ENCODE measurements at places on chromosomes 13 and 19.

DNA sequence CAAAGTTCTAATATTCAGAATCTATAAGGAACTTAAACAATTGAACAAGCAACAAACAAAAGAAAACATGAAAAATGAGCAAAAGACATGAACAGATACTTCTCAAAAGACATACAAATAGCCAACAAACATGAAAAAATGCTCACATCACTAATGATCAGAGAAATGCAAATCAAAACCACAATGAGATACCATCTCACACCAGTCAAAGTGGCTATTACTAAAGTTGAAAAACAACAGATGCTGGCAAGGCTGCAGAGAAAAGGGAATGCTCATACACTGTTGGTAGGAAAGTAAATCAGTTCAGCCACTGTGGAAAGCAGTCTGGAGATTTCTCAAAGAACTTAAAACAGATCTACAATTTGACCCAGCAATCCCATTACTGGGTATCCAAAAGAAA is 74.3 kb downstream of the CRYL1 start:
- no peak for DNase-seq

- DNase-seq: peak; percentile 49
These were observed 4.9 kb upstream of the TNFSF14 start for GRCh38 chr19:6674868-6675305.

GRCh38 chr19:21065336-21065735 is 16.7 kb upstream of the ZNF714 start:
- no peak for DNase-seq

- no peak for DNase-seq
These were observed 173.8 kb downstream of the KDM4B start for GRCh38 chr19:5142725-5143097.

DNA sequence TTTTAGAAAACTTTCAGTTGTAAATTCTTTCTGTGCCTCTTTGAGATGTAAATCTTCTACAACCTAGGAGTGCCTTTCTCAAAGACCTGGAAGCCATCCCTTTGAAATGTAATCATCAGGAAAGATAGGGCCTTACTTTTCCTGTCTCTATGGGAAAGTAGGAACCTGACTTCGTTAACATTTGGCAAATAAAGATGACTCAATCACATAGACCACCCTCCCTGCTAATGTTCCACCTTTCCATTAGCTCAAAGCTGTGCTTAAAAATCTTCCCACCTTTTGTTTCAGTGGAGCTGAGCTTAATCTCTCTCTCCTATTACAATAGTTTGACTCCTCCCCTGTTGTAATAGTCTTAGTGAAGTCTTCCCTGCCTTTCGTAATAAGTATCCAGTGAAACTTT is 247.7 kb downstream of the OLFM4 start:
- no peak for DNase-seq

DNA sequence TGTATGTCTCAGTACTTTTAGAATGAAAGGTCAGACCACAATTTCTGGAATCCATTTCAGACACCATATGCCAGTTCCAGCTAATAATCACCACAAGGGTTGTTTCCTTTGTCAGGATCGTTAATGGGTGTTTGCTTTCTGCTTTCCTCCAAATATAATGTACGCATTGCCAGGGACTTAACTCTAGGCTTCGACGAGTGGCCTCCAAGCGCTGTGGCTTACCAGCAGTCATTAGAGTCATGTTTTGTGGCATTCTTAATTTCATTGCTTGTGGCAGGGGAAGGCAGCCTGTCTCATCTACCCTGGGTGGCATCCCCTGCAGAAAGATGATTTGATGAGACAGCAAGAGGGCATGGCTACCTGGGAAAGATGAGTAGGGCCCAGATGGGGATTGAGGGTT is 22.5 kb downstream of the SAFB start:
- no peak for DNase-seq

DNA sequence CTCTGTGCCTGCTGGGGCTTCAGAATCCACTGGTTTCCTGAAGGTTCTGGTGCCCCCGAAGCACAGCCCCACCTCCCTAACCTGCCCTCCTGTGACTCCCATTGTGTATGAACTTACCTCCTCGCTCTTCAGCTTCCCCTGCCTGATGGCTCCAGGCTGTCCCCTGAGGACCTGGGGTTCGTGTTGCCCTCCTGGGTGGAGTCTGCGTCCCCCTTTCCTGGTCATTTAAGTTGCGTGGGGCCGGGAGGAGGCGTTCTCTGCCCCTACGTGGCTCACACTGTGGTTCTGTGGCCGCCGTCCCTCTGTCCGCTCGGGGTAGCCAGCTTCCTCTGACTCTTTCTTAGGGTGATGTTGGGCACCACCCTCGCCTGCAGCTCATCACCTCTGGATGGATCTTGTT is 13.9 kb downstream of the TFDP1 start:
- no peak for DNase-seq

- DNase-seq: peak; percentile 70
These were observed 3.0 kb downstream of the HPN start for GRCh38 chr19:35044317-35045117.

GRCh38 chr13:49858178-49858856 is 65.8 kb upstream of the KPNA3 start:
- no peak for DNase-seq

DNA sequence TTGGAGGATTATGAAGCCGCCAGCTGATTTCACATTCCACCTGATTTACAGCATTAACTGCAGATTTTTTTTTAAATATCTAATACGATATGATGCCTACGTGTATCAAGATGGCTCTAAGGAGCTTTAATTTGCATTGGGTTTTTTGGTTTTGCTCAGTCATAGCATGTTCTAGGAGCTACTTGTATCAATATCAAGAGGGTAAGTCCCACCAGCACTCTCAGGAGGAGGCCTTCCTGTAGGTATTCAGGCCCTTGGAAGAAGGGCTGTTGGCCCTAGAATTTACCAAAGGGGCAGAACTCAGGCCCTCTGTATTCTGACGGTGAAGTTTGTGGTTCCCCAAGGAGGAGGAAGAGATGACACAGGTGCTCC is 97.2 kb upstream of the IPO5 start:
- DNase-seq: no peak

DNA sequence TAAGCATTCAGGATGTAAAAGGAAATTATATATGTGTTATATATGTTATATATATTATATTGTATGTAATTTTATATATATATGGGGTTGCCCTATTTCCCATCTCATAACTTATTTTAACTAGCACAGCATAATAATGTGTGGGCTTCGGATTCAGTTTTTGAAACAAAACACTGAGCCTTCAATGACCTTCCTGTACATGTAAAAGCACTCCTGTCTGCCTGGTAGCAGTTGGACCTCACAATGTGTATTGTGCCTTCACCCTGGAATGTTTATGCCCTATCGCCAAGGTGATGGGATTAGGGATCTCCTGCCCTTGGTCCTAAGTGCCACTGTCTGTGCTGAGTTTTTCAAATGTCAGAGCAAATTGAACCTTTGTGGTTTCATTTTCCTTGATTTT is 968.8 kb downstream of the TUBA3C start:
- DNase-seq: no peak

GRCh38 chr19:51094696-51095279 is 12.1 kb upstream of the KLK14 start:
- no peak for DNase-seq

GRCh38 chr13:62779161-62779560 is 1363.5 kb upstream of the PCDH20 start:
- DNase-seq: no peak

DNA sequence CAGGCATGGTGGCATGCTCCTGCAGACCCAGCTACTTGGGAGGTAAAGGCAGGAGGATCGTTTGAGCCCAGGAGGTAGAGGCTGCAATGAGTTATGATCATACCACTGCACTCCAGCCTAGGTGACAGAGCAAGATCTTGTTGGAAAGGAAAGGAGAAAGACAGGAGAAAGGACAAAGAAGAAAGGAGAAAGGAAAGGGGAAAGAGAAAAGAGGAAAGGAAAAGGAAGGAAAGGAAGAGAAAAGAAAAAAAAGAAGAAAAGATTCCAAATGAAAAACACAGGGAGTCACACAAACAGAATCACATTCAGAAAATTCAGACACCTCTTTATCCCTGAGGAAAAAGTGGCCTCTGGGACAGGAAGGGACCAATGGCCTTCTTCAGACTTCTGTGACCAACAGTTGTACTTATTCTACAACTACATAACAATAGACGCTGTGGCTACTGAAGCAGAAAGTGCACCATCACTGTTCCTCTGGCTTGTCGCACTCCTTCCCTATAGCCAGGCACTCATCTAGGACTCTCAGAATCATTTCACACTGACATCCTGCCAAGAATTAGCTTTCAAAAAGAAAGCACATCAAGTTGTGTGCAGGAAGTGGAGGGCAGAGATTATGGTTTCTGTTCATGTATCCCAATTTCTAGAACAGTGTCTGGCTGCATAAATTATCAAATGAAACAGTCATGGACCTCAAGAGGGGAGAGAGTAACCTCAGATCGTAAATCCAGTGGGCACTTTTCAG is 5.9 kb downstream of the MTMR6 start:
- no peak for DNase-seq

GRCh38 chr19:33477781-33478180 is 43.8 kb downstream of the PEPD start:
- no peak for DNase-seq

DNA sequence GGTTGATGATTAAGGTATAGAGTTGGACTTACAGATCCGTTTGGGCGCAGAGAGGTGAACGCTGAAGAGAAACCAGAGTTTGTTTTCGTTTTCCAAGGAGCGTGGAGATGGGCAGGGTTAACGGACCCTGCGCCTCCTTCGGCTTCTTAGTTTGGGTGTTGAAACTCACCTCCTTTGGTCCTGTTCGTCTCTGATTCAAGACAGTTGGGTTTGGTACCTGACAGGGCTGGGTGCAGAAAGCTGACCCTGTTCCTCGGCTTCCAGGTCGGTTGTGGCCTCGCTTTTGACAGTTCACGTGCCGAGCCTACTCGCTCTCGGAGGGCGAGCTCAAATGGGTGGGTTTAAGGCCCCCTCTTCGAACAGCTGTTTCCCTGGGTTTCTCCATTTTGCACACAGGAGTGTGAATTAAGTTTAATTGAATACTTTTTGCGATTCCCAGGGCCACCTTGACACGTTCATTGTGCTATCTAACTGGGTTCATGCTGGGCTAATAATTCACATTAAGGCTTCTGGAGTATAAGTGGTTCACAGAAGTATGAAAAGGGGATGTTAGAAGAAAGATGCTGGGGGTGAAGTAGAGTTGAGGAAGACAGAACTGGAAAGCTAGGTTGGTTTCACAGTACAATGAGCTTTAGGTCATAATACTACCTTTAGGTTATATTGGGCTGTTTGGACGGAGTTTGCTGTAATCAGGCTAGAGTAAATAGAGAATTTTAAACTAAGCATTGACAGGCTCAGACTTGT is 638 bp downstream of the USPL1 start:
- peak; percentile 56 for DNase-seq

DNA sequence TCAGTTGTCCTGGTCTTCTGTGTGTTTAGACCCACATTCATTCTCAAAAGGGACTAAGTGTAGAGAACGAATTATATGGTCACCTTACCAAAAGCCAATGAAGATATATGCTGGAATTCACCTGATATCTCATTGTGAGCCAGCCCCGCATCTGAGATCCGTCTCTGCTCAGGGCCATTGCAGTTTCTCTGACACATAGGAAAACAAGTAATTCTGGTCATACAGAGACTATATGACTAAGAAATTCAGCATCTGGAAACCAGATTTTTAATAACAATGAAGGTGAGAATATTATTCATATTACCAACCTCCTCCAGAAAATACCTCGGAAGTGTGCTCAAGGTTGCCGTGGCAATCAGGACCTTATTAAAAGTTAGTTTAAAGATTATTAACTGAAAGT is 278.6 kb upstream of the EDNRB start:
- no peak for DNase-seq

DNA sequence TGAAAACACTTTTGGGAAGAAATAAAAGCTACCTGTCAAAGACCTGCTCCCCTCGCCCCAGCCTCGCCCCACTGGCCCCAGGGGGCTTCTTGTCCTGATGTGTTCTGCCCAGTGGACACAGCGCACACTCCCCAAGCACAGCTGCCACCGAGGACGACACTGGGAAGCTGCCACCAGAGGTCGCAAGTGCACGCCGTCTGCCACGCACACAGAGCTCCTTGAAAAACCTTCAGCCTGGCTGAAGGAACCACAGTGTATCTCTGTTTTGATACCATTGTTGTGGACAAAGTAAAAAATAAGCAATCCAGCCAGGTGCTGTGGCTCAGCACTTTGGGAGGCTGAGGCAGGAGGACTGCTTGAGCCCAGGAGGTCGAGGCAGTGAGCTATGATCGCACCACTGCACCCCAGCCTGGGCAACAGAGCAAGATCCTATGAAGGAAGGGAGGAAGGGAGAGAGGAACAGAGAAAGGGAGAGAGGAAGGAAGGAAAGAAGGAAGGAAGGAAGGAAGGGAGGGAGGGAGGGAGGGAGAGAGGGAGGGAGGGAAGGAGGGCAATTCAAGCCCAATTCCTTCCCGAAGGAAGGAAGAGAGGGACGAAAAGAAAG is 57.3 kb downstream of the CEBPG start:
- DNase-seq: peak; percentile 71

- DNase-seq: no peak
These were observed 762 bp upstream of the ZNF233 start for GRCh38 chr19:44258835-44259413.

DNA sequence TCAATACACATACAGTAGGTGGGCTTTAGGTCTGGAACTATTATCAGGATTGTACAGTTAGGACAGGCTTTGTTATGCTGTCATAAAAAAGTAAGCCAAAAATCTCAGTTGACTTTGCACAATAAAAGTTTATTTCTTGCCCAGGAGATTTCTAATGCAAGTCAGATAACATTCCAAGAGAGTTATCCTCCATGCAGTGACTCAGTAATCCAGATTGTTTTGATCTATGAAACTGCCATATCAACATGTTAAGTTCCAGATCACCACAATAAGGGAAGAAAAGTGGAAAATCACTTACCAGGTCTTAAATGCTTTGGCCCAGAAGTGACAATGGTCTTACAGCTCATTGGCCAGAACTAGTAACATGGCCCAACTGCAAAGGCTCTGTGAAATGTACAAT is 636.2 kb upstream of the KLF12 start:
- no peak for DNase-seq

DNA sequence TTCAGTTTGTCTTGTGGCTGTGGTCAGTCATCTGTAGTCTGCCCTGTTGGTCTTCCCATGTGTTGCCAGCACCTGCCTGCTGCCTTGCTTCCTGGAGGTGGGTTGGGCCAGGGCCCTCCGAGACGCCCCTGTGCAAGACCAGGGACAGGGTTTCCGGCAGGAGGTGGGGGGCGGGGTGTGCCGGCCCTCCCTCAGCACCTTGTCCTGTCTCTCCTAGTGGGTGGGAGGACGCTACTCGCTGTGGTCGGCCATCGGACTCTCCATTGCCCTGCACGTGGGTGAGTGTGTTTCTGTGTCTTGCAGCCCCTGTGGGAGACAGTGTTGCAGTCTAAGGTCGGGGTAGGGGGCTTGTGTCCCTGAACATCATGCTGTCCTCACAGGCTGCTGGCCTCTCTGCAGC is 11.2 kb upstream of the PDCD2L start:
- DNase-seq: no peak

DNA sequence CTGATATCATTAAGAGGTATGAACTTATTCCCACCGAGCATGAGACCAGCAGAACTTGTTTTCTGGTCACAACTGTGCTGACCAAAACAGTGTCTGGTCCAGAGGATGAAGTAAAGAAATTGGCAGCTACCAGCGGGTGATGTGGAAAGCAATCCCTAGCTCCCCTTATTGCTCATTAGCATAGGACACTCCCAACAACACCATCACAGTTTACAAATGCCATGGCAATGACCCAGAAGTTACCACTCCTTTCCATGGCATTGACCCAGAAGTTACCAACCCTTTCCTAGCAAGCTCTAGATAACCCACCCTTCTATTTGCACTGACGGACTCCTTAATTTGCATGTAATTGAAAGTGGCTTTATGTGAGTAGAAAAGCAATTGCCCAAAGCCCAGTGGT is 1856.1 kb downstream of the OLFM4 start:
- no peak for DNase-seq
